ENCODE measurements at places on chromosomes 12 and 14.

DNA sequence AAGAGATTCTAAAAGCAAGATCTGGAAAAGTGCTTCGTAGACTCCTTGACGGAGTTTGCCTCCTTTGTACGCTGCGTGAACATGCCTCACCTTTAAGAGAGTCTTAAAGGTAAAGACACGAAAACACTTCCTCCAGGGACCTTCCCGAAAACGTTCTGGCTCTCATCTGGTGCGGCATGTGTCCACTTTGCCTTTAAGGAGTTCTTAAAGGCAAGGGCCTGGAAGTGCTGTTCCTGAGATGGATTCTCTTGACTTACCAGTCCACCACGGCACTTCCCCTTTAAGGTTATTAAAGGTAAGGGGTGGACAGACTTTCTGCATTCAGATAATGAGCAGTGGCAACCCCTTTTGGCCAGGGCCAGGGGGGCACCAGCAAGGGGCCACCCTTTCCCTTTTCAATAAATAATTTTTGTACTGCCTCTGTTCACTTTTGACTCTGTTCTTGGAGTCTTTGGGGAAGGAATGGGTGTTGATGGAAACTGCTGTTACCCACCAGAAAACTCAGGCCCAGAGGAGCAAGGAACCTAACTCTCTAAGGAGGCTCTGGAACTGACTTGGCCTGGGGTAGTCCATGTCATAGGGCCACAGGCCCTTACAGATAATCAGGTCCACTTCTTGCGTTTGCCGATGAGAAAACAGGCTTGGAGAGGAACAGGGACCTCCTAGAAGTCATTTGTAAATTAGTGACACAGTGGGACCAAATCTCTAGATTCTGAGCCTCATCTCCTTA is 4.4 kb downstream of the REM2 start:
- no peak for DNase-seq

GRCh38 chr12:101599771-101600484 is 5.2 kb downstream of the MYBPC1 start:
- no peak for DNase-seq

DNA sequence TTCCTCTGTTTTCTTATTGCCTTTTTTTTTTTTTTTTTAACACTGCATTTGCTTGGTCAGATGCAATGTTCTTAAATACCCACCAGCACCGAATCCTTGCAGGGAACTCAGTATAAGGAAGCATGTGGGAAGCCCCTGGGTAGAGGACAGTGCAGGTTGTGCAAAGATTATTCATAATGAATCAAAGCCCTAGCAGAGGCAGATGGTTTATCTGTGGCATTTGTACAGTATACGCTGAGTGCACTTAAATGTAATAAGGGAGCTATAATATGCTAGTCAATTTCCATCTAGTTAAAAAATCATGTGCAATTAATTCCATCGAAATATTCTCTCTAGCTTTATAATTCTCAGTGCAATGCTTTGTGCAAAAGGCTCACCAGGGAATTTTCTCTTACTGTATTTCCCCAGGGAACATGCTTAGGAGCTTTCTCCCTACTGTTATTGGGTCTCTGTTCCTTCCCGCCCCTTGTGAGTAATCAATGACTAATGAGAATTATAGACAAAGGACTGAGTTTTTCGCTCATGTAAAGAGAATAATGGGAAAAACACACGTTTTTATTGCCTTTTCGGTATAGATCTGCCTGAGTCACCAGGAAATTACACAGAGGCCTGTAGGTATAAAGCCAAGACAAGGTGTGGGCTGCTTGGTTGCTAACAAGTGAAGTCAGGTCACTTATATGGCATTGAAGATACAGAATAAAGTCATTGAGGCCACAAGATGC is 1214.3 kb upstream of the TMEM132C start:
- DNase-seq, result no peak

- DNase-seq, result no peak
Measured at GRCh38 chr14:67515386-67516079, 17.6 kb upstream of the PLEKHH1 start.

DNA sequence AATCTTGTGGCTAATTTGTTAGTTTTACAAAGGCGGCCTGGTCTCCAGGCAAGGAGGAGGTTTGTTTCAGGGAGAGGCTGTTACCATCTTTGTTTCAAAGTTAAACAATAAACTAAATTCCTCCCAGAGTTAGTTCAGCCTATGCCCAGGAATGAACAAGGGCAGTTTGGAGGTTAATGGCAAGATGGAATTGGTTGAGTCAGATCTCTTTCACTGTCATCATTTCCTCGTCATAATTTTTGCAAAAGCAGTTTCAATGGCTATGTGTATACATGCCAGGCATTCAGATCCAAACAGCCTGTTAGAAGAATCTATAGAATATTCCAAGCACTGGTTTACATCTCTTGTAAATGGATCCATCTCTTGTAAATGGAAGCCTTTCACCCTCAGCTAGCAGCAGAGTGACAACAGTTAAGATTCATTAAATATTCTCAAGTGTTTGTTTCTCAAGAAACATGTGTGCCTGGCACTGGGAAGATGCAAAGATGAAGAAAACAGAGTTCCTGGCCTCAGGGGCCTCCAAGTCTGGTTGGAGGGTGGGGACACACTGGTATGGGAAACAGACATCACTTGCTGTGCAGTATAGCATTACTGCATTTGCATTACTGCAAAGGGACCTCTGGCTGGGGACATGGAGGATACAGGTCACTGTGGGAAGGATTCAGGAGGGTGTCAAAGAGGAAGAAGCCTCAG is 65.8 kb downstream of the RIN3 start:
- no peak for DNase-seq

DNA sequence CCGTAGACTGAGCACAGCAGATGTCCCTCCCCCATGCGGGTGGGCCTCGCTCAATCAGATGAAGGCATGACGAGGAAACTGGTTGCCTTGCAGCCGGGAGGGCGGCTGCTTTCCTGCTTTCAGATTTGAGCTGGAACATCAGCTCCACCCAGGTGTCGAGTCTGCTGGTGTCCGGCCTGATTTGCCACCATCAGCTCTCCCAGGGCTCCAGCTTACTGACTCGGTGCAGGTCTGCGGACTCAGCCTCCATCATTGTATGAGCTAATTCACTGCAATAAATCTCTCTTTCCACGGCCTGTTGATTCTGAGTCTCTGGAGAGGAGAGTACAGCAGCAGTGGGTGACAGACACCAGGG is 156.2 kb downstream of the KIF26A start:
- no peak for DNase-seq

GRCh38 chr14:80358112-80358511 is 146.8 kb upstream of the DIO2 start:
- DNase-seq, result no peak

GRCh38 chr12:19306366-19306765 is 132.9 kb upstream of the AEBP2 start:
- DNase-seq, result no peak

GRCh38 chr12:90335566-90335965 is 619.4 kb downstream of the CCER1 start:
- DNase-seq, result no peak

GRCh38 chr12:84397846-84398245 is 514.8 kb downstream of the SLC6A15 start:
- no peak for DNase-seq

GRCh38 chr12:57529831-57530230 is 7.2 kb downstream of the MBD6 start:
- no peak for DNase-seq

GRCh38 chr14:81625343-81625742 is 91.7 kb upstream of the SEL1L start:
- DNase-seq, result no peak

- DNase-seq, result no peak
Measured at GRCh38 chr14:98984719-98985041, 287.3 kb downstream of the BCL11B start.

DNA sequence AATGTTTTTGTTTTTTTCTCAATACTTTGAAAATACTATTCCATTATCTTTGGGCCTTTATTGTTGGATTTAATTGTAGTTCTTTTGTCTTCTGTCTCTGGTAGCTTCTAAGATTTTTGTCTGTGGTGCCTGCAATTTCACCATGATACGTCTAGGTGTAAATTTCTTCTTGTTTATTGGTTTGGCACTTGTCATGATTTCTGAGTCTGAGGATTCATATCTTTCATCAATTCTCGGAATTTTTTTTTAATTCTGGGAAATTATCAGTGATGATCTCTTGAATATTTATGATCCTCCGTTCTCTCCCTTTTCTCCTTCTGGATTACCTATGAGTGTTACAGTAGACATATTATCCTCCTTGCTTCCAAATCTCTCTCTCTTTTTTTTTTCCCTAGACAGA is 14.8 kb upstream of the ADIPOR2 start:
- DNase-seq, result no peak

- no peak for DNase-seq
Measured at GRCh38 chr14:68297039-68297438, 477.5 kb downstream of the RAD51B start.

DNA sequence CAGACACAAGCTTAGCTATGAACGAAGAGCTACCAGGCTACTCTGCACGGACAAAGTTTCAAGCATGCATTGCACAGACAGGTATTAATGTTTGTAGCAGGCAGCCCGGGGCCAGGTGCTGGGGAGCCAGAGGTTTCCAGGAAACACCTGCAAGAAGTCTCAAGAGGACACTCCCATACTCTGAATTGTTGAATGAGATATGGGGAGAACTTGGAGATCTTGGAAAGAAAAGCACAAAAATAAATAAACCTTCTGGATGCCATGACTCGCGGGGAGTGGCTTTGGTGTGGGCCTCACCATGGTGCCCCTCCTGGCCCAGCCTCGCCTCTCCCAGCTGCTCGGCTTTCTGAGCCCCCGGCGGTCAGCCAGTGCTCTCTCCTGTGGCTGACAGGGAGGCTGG is 186.8 kb downstream of the TTC7B start:
- DNase-seq, result no peak

DNA sequence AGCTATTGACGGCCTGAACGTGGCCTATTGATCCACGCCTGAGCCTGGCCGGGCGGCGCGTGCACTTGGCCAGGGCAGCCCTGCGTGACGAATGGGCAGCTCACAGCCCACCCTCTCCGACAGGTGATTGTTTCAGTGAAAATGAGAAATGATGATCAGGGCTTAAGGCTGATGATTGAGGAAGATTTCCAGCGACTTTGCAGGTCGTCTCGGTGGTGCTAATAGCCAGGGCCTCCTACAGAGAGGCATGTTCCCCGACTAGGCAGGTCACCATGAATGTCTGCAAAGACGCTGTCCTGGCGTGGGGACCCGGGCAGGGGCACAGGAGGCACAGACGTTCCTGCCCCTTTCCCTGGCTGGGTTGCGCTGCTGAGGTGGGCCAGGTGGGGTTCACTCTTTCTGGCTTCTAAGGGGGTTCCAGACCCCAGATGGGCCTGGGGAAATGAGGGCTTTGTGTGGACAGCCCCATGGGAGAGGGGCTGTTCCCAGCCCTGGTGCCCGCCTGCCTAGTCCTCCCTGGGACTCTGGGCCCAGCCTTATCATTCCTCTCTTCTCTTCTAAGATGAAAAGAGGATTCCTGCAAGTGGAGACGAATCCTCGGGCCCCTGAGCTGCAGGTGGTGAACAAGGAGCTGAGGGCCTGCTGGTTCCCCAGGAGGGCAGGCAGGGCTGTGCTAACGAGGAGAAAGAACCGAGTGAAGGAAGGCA is 157.4 kb downstream of the KIF26A start:
- no peak for DNase-seq

GRCh38 chr12:97177481-97177880 is 270.4 kb downstream of the NEDD1 start:
- DNase-seq, result no peak

GRCh38 chr14:51868405-51868804 is 8.0 kb downstream of the GNG2 start:
- no peak for DNase-seq

DNA sequence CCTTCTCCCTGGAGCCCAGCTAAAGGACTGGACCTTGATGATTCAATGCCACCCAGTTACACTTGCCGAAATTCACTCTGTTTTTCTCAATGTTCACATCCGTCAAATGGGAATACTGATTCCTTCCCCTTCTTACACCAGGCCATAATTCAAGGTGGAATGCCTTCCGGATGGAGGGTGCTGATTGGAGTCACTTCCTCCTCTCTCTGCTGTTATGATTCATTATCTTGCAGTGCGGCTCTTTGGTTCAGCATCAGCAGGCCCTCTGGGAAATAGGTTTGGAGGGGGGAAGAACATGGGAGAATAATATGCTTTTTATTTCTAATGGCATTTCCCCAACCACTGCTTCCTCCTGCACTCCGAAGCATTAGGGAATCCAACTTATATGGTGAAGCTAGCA is 390.6 kb upstream of the TBX3 start:
- DNase-seq, result no peak

GRCh38 chr12:6372403-6373003 is 2.9 kb downstream of the SCNN1A start:
- DNase-seq, result no peak

- no peak for DNase-seq
Measured at GRCh38 chr12:27665704-27666103, 30.5 kb upstream of the REP15 start.

DNA sequence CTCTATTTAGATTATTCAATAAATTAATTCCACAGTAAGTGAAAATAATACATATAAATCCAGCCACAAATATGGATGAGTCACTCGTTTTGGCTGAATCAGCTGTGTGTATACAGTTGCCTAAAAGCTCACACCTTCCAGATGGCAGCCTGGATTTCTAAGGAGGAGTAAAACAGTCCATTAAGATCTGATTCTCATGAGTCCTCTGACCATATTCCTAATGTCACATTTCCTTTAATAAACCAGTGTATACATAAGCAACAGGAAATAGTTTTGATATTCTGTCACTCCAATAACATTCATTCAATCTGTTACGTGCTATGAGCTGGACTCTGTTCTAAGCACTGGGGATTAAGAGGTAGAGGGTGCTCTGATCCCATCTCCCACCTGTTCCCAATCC is 21.8 kb downstream of the MDM1 start:
- no peak for DNase-seq

DNA sequence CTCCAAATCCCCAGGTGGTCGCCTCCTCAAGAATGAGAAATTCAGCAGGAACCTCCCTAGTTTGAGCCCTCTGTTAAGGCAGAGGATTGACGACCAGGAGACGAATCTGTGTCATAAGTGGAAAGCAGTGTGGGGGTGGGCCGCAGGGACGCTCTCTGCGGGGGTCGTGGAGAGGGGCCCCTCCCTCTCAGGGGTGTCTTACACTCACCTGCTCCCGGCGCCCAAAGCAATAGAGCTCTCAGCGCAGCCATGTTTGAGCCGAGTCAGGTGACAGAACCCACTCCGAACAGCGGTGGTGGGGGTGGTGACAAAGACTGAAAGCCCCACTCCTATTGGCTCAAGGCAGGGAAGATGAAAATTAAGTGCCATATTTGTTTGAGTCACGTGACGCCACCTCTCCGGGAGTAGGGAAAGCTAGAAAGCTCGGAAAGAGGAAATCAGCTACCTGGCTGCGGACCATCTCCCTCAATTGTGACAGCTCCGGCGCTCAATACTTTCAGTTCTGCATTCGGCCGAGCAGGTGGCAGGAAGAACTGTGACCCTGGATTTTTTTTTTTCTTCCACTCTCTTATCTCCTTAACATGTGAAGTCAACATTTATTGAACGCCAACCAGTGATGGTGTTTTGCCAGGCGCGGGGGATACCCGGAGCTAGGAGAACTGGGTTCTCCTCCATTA is at the start of gene ZFYVE26:
TSS of gene ZFYVE26 (minus strand) at position 265 of the 677 bp plus-strand sequence. CDS start 627 bp downstream, outside the sequence.
- peak; percentile 82 for DNase-seq

GRCh38 chr12:67568055-67568454 is 80.5 kb upstream of the DYRK2 start:
- DNase-seq, result no peak
